Osteoblast (primary cell): ENCODE measurements at places on chromosomes 11 and 22. TPM values are rescaled to one million over a fixed set of nuclear protein-coding genes. Genes with fewer than 3 reads are reported as not detected.
A peak's percentile ranks its signal among the peaks of the same experiment; 100 is the strongest.

Gene CELSR1
- total RNA-seq = 2.7 and 3.6 TPM in 2 replicates

- no peak for DNase-seq
- no peak overlapping the region for H3K27ac ChIP-seq
- H3K4me1 ChIP-seq = no peaks in the 10 kb centered on the region
- H3K27me3 ChIP-seq = peaks cover 3% of the 10 kb centered on the region
- no peak overlapping the region for H3K4me3 ChIP-seq
- no peaks in the 10 kb centered on the region for H3K36me3 ChIP-seq
Measured at GRCh38 chr11:11594162-11594561, 27.6 kb downstream of the GALNT18 start.

DNA sequence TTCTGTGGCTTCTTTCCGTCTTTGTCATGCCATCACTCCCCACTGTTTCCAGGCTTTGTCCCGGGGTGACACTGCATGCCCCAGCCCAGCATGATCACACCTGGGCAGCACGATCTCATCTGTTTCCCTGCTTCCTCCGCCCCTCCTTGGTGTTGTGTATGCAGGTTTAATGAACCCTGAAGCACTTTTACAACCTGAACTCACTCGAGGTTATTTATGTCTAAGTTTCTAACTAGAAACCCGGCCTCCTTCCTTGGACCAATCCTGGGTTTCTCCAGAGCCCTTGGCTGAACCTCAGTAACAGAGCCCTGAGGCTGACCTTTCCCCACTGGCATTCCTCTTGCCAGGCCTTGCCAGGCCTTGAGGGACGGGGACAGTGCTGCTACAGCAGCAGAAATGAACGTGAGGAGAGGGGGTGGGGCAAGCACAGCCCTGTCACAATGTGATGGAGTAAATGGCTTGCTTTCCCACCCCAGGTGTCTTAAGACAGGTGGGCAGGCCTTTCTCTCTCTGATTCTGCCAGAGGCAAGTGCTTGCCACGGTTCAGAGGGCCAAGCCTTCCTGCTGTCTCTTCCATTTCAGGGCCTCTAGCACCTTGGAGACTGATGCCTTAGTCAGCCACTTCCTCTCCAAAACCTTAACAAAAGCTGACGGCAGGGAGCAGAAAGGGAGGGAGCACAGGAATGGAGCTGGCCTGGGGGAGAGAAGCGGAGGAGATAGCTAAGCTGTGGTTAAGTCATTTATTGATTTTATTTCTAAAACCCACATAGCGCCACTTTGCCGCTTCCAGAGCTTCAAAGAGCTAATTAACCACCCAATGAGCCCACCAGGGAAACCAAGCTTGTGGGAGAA, 3.1 kb upstream of the PYGM start:
- peaks cover 46% of the 10 kb centered on the region for H3K36me3 ChIP-seq
- H3K4me3 ChIP-seq = no peak overlapping the region
- peak overlapping the region; percentile 12 for H3K27ac ChIP-seq
- no peaks in the 10 kb centered on the region for H3K27me3 ChIP-seq
- DNase-seq = peak; percentile 91

GRCh38 chr11:119100994-119101758, 477 bp downstream of the DPAGT1 start:
- peak overlapping the region; percentile 91 for H3K4me3 ChIP-seq
- H3K27ac ChIP-seq = peak overlapping the region; percentile 95
- peaks cover 14% of the 10 kb centered on the region for H3K4me1 ChIP-seq
- peaks cover 24% of the 10 kb centered on the region for H3K36me3 ChIP-seq

Gene SC5D
- 63.7 and 93.7 TPM in 2 replicates for total RNA-seq

Gene IGF2
- 53.9 and 68.8 TPM in 2 replicates for total RNA-seq

GRCh38 chr11:17294033-17294432, 17.5 kb downstream of the NUCB2 start:
- peaks cover 20% of the 10 kb centered on the region for H3K36me3 ChIP-seq
- no peaks in the 10 kb centered on the region for H3K27me3 ChIP-seq
- no peaks in the 10 kb centered on the region for H3K4me1 ChIP-seq
- H3K4me3 ChIP-seq = no peak overlapping the region

DNA sequence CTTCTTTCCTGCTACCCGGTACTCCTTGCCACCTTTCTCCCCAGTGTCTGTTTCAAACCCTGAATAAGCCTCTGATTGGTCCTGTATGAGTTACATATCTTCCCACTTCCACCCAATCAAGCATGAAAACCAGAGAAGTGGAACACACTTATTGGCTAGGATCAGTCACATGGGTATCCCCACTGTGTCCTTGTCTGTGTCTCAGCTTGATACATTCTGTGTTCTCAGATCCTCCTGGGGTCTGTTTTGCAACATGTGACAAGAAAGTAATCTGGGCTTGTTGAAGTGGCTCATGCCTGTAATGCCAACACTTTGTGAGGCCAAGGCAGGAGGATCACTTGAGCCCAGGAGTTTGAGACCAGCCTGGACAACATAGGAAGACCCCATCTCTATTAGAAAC, 23.9 kb downstream of the MCHR1 start:
- DNase-seq = no peak
- H3K4me1 ChIP-seq = no peaks in the 10 kb centered on the region
- no peak overlapping the region for H3K4me3 ChIP-seq

- H3K27ac ChIP-seq = no peak overlapping the region
- H3K27me3 ChIP-seq = no peaks in the 10 kb centered on the region
Measured at GRCh38 chr11:68506908-68507307, 46.4 kb downstream of the PPP6R3 start.

DNA sequence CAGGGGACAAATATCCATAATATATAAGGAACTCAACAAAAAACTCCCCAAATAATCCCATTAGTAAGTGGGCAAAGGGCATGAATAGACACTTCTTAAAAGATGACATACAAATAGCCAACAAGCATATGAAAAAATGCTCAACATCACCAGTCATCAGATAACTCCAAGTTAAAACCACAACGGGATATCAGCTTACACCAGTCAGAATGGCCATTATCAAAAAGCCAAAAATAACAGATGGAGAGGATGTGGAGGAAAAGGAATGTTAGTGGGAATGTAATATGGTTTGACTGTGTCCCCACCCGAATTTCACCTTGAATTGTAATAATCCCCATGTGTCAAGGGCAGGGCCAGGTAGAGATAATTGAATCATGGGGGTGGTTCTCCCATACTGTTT, 350.1 kb downstream of the GUCY1A2 start:
- no peak for DNase-seq
- H3K4me3 ChIP-seq = no peak overlapping the region
- H3K36me3 ChIP-seq = no peaks in the 10 kb centered on the region

- no peaks in the 10 kb centered on the region for H3K36me3 ChIP-seq
- DNase-seq = no peak
- no peaks in the 10 kb centered on the region for H3K4me1 ChIP-seq
- H3K4me3 ChIP-seq = no peak overlapping the region
- H3K27me3 ChIP-seq = no peaks in the 10 kb centered on the region
Measured at GRCh38 chr11:13168271-13168670, 109.3 kb upstream of the BMAL1 start.

GRCh38 chr11:77879218-77879617, 58.3 kb downstream of the AAMDC start:
- H3K27me3 ChIP-seq = no peaks in the 10 kb centered on the region
- no peak overlapping the region for H3K4me3 ChIP-seq
- H3K36me3 ChIP-seq = peaks cover 23% of the 10 kb centered on the region
- H3K27ac ChIP-seq = no peak overlapping the region
- DNase-seq = no peak

DNA sequence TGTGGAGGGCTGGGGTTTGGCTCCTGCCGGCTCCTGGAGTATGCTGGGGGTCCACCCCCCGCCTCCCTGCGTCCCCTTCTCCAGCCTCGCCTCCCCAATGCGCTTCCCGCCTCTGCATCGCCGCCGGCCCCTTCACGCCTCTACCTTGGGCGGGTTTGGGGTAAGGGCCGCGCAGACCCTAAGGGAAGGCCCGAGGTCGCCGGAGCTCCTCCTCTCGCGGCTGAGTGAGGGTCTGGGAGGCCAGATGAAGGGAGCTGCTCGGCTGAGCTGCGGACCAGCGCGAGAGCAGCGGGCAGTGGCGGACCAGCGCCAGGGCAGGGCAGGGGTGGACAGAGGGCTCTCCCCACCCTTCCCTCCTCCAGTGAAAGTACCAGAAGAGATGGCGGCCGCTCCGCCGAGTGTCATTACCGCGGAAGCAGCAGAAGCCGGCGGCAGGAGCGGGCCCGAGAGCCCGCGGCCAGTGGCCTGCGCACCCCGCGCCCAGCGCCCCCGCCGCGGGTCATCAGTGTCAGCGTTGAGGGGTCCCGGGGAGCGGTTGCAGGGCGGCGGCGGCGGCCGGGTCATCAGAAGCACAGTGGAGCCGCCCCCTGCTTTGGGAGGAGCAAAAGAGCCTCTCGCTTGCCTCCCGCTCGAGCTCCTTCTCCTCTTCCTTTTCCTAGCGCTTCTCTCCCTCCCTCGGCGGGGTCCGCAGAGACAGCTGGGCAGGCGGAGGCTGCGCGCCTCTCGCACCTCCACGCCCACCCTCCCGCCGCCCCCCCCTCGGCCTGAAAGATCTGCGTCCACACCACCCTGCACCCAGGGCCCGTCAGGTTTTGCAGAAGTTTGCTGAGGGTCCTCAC, 255.6 kb upstream of the CADM1 start:
- H3K36me3 ChIP-seq = no peaks in the 10 kb centered on the region
- peak overlapping the region; percentile 60 for H3K4me3 ChIP-seq
- H3K27me3 ChIP-seq = peaks cover 4% of the 10 kb centered on the region
- H3K4me1 ChIP-seq = no peaks in the 10 kb centered on the region
- DNase-seq = peak; percentile 54

GRCh38 chr11:67648140-67648795, 2.3 kb downstream of the ACY3 start:
- no peak overlapping the region for H3K27ac ChIP-seq
- no peaks in the 10 kb centered on the region for H3K27me3 ChIP-seq
- no peaks in the 10 kb centered on the region for H3K4me1 ChIP-seq

Gene TIMP3
- 1,020 and 1,293 TPM in 2 replicates for total RNA-seq

Gene SUSD2
- total RNA-seq = 0.72 and 2.4 TPM in 2 replicates

Gene HEPN1
- total RNA-seq = under 0.01 TPM in 1 of 2 replicates, not detected in the other

- H3K36me3 ChIP-seq = no peaks in the 10 kb centered on the region
- no peaks in the 10 kb centered on the region for H3K4me1 ChIP-seq
- H3K27me3 ChIP-seq = no peaks in the 10 kb centered on the region
- no peak overlapping the region for H3K27ac ChIP-seq
- DNase-seq = no peak
Measured at GRCh38 chr11:128343135-128343514, 244.2 kb downstream of the ETS1 start.

Gene CASP5
- 0.36 TPM in 1 of 2 replicates, not detected in the other for total RNA-seq

- no peaks in the 10 kb centered on the region for H3K27me3 ChIP-seq
- peak; percentile 71 for DNase-seq
- peaks cover 3% of the 10 kb centered on the region for H3K36me3 ChIP-seq
- H3K4me3 ChIP-seq = no peak overlapping the region
Measured at GRCh38 chr22:41234815-41235695, 5.7 kb downstream of the CHADL start.

Gene ALKBH8
- 6.2 and 7.7 TPM in 2 replicates for total RNA-seq

Gene DNAJB7
- not detected in 2 replicates for total RNA-seq

Gene DUSP8
- total RNA-seq = under 0.01 TPM in 2 replicates

Gene TBX1
- total RNA-seq = under 0.01 TPM in 1 of 2 replicates, not detected in the other

Gene GLB1L3
- total RNA-seq = not detected in 2 replicates

Gene SLC1A2
- 0.72 and 1.5 TPM in 2 replicates for total RNA-seq

Gene CD3E
- total RNA-seq = not detected in 2 replicates

Gene SDF2L1
- total RNA-seq = 10.5 and 13.3 TPM in 2 replicates

Gene MADD
- 21.7 and 23.3 TPM in 2 replicates for total RNA-seq

Gene GGTLC2
- total RNA-seq = not detected in 2 replicates

DNA sequence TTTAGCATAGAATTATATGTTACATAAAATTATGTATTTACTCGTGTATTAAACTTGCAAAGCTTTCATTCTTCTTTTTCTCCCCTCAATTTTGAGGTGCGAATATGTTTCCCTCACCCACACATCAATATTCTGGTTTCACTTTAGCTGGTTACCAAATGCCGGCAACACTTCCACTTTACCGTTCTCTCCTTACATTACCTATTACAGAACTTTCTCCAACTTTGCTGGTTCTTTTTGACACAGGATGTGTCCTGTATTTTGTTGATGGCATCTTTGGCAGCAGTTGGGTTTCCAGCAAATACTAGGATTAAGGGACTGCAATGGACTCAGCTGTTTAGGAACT, 84.9 kb downstream of the PRR5L start:
- H3K4me3 ChIP-seq = no peak overlapping the region
- peaks cover 10% of the 10 kb centered on the region for H3K4me1 ChIP-seq
- no peak for DNase-seq
- H3K36me3 ChIP-seq = no peaks in the 10 kb centered on the region
- no peak overlapping the region for H3K27ac ChIP-seq

Gene MAJIN
- total RNA-seq = not detected in 2 replicates

DNA sequence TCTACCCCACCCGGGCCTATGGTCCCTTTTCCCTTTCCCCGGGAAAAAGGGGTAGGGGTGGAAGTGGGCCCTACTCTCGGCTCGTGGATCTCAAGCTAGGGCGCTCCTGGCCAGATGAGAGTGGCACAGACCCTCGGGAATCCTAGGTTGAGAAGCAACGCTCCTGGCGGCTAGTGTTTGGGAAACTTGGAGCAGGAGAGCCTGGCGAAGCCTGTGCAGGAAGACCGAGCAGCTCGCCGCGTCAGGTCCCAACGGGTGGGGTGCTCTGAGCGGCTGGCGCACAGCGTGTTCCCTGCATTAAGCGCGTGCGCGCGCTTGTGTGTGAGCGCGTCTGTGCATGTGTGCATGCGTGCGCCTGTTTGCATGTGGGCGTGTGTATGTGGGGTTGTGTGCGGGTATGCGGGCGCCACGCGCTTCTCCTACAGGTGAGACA, 7.1 kb upstream of the FLI1 start:
- peaks cover 21% of the 10 kb centered on the region for H3K4me1 ChIP-seq
- no peaks in the 10 kb centered on the region for H3K36me3 ChIP-seq
- H3K27ac ChIP-seq = no peak overlapping the region
- peak; percentile 88 for DNase-seq

DNA sequence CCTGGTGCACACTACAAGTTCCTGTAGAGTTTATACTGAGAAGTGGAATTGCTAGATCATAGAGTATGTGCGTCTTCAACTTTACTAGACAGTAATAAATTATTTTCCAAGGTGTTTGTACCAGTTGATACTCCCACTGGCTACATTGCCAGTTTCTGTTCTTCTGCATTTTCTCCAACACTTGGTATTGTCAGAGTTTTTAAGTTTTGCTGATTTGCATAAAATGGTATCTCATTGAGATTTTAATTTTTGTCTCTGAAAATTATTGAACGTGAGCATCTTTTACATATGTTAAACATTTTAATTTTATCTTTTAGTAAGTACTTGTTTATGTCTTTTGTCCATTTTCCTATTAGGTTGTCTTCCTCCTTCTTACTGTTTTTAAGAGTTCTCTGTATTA, 7.3 kb downstream of the TBCEL start:
- no peak overlapping the region for H3K27ac ChIP-seq
- H3K4me1 ChIP-seq = no peaks in the 10 kb centered on the region
- H3K36me3 ChIP-seq = no peaks in the 10 kb centered on the region
- no peaks in the 10 kb centered on the region for H3K27me3 ChIP-seq
- H3K4me3 ChIP-seq = no peak overlapping the region

Gene ZNF280B
- 1.1 and 1.5 TPM in 2 replicates for total RNA-seq

GRCh38 chr11:8593935-8594909, at the start of gene STK33:
STK33 (minus strand) TSS chr11:8594228; CDS start chr11:8474905, 119,323 bp downstream.
- peak; percentile 68 for DNase-seq
- H3K27me3 ChIP-seq = peaks cover 35% of the 10 kb centered on the region
- H3K36me3 ChIP-seq = no peaks in the 10 kb centered on the region
- H3K4me3 ChIP-seq = peak within 1 kb of the TSS; percentile 69
